Endodermal cell (in vitro differentiated cells): ENCODE measurements at places on chromosomes 11 and 22.
A peak's percentile ranks its signal among the peaks of the same experiment; 100 is the strongest.

DNA sequence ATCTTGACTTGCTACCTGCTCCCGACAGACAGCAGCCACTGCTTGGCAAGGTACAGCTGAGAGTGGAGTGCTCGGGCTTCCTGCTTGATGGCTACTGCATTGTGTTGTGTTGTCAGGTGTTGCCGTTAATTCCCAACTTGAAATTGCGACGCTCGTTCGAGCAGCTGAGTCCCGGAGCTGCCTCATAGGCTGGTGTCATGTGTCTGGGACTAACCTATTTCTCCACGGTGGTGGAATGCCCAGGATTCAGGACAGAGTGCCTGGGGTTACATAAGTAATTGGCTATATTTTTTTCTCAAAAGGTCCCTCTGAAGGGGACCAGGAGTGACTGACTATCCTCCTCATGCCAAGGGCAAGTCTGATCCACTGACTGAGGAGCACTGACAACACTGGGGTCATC lies 18.5 kb downstream of the COMMD9 start:
- no peak for DNase-seq

DNA sequence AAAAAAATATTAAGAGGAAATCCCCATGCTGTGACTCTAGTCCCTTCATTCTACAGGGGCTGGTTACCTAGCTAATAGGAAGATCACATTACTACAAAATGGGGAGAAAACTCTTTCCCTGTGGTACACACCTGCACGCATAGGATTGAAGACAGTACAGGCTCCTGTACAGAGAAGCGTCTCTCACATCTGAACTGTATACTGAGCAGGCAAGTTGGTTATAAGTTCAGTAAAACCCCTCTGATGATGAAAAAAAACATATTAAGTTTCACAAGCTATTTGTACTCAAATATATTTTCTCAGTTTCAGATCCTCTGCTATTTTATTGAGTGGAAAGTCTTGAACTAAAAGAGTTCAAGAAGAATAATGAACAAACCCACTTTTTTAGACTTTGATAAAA lies 156.9 kb upstream of the HSD17B12 start:
- no peak for DNase-seq

DNA sequence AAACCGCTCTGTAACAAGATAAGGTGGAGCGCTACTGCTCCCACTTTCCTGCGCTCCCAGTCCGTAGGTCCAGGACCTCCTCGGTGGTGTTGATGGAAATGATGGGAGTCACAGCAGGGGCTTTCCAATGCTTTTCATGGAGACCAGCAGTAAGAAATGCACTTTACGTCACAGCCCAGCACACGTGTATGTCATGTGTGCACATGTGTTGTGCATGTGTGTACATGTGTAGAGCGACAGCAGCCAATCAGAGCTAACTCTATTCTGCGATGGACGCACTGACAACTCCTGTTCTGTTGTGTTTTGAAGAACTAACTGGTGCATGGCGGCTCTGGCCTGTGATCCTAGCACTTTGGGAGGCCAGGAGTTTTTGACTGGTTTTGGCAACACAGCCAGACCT lies 1.2 kb downstream of the CHID1 start:
- no peak for DNase-seq

GRCh38 chr22:31872209-31872608 lies 72.1 kb upstream of the YWHAH start:
- DNase-seq = peak; percentile 74

DNA sequence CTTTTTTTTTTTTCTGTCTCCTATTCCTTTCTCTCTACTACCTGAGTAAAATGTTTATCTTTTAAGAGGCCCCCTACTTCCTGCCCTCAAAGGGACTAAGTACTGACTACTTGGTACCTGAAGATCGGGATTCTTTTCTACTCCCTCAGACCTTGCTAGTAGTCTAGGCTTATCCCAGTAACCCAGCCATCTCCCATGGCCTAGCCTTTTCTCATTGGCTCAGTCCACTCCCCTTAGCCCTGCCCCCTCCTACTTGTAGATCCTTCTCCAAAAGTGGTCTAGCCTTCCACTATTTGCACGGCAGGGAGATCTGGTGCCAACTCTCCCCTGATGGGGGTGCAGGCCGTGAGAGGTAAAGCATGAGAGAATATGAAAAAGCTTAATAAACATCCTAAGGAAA lies 133.7 kb downstream of the RCN1 start:
- no peak for DNase-seq

GRCh38 chr11:120546312-120547205 lies 35.0 kb downstream of the GRIK4 start:
- peak; percentile 79 for DNase-seq

- DNase-seq = no peak
Measured at GRCh38 chr22:40509401-40510134, 127.0 kb downstream of the MRTFA start.

DNA sequence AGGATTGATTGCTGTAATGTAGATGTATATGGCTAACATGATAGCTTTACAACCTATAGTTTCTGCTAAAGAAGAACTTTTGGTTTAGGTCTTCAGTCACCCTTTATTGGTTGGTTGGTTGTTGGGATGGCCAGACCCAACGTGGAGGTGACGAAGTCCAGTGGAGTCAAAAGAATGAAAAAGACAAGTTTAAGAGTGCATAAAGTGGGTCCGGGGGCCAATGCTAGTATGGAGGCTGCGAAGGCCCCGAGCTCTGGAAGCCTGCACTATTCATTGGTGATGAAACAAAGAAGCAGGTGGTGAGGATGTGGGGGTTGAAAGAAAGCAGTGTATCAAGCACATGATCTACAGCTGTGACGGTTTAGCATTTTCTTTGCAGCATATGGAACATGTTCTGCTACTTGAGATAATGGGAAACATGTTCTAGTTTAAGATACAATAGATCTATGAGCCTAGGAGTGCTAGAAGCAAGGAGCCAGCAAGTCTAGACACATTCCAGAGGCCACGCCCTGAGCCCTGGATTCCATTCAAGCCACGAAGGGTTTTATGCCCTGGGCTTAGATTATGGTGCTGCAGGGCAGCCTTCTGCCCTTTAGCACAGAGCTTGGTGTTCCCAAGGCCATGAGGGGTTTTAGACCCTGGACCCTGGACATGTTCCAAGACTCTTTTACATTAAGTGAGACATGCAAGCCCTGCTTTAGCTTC lies 6.3 kb downstream of the TCP11L1 start:
- no peak for DNase-seq

- no peak for DNase-seq
Measured at GRCh38 chr11:115284773-115285172, 219.4 kb downstream of the CADM1 start.

GRCh38 chr11:78194490-78194889 lies 5.8 kb downstream of the USP35 start:
- no peak for DNase-seq

GRCh38 chr11:69637941-69638871 lies 2.8 kb upstream of the CCND1 start:
- peak; percentile 93 for DNase-seq

GRCh38 chr22:48175721-48176120 lies 1413.3 kb downstream of the TBC1D22A start:
- DNase-seq = peak; percentile 28

GRCh38 chr11:85595285-85595884 lies 31.8 kb downstream of the DLG2 start:
- no peak for DNase-seq

DNA sequence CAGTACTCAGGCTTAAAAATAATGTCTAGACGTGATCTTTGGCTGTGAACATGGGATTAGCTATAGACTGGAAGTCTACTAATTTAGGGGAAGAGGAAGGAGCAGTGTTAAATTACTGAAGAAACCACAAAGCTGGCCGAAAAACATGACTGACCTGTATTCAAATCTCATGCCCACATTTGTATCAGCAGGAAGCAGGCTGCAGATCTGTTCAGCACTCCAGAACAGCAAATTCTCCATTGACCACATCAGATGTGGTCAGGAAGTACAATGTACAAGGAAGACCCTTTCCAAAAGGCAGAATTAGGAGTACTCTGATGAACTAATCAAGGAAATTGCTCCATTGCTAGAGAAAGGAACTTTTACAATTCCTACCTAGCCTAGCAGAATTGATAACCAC lies 31.7 kb downstream of the DCDC1 start:
- DNase-seq = no peak

GRCh38 chr11:30859669-30860068 lies 273.5 kb upstream of the MPPED2 start:
- no peak for DNase-seq

DNA sequence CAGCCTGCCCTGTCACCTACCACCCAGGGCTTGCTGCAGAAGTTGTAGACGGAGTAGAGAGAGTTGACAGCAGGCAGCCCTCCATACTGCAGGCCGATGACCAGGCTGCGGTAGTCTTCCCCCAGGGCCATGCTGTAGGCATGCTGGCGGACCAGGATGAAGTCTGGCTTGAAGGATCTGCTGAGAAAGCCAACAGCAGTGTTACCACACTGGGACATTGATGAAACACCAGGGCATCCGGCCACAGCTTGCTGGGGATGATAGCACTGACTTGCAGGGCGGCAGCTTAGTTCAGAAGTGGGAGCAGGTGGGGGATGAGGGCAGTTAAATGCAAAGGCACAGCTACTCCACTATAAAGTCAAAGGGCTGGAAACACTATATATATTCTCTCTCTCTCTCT lies 67.4 kb downstream of the TIMP3 start:
- DNase-seq = no peak

DNA sequence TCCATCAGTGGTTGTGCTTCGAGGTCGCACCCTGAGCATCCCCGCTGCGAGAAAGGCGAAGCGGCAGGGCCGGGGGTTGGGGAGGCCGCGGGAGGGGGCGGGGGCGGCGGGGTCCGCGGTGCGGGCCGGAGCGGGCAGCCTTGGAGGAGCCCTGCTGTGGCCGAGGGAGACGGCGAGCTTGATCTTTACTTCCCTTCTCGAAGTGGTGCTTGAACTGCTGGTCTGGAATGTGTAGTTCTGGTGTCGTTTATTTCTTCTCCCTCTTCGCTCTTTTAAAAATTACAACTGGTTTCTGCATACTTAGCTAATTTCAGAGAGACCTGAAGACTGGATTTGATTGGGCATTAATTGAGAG lies 1.1 kb downstream of the APLP2 start:
- DNase-seq = peak; percentile 76

DNA sequence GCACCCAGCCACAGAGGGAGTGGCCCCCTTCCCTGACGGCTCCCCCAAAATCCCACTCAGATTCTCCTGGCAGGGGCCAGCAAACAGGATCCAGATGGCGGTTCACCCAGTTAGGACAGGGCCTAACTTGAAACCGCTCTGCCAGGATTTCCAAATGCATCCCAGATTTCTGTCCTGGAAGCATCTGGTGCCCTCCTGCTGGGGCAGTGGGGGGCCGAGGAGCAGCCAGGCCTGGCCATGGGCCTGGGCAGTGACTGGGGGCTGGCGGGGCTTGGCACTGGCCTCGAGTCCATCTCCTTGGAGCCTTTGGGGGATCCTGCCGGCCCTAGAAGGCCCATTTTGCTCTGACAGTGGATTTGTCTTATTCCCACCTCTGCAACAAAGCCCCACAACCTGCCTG lies 17.9 kb upstream of the EMID1 start:
- no peak for DNase-seq

DNA sequence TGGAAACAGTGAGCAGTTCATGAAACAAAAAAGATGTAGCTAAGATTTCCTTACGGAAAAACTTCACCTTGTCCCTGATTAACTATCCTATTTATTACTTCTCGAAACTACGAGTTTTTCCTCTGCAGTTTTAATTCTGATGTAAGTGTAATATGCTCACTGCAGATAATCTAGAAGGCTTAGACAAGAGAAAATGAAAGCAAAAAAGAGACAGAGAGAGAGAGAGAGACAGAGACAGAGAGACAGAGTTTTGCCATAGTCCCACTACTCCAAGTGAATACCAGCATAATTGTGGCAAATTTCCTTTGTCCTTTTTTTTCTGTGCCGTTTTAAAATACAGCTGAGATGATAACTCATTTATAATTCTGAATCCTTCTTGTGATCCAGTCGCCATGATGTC lies 24.8 kb downstream of the FSHB start:
- DNase-seq = no peak

GRCh38 chr22:19904174-19904856 lies 37.3 kb upstream of the COMT start:
- DNase-seq = no peak

DNA sequence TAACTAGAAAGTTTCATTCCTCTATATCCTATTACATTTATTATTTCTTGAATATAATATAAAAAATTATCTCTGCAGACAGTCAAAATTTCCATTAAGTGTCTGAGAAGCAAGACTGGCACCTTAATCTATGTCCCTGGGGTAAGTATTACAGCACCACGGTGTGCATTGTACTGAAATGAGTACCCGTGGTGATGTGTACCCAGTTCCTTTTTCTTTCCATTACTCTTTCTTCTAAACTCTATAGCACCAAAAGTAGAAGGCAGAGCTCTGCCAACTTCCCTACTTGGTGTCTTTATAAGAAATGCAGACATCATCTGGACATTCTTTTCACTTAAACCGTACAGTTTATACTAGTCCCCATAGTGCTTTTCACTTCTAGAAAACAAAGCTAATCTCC lies 161.7 kb downstream of the GUCY1A2 start:
- no peak for DNase-seq

GRCh38 chr11:95728094-95728493 lies 61.5 kb downstream of the FAM76B start:
- DNase-seq = no peak

- DNase-seq = peak; percentile 39
Measured at GRCh38 chr22:44437216-44438055, 60.6 kb downstream of the RTL6 start.

- DNase-seq = peak; percentile 100
Measured at GRCh38 chr11:67428052-67429001, at the start of gene RPS6KB2. RPS6KB2 (plus strand) TSS chr11:67428494; CDS start chr11:67428546, 52 bp downstream.

DNA sequence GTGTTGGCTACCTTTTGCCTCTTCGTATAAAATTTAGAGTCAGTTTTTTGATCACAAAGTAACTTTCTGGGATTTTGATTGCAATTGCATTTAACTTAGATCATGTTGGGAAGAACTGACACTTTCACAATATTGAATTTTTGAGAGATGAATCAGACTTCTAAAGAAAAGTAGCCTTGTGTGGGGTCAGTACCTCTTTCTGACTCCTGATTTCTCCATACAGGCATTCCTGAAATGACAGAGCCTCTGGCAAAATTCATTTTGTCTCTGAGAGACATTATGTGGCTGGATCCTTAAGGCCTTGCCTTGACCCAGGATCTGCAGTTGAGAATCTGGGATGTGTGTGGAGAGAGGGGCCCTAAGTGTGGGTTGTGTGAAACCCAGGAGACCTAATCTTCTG lies 37.8 kb downstream of the PPFIBP2 start:
- DNase-seq = no peak

DNA sequence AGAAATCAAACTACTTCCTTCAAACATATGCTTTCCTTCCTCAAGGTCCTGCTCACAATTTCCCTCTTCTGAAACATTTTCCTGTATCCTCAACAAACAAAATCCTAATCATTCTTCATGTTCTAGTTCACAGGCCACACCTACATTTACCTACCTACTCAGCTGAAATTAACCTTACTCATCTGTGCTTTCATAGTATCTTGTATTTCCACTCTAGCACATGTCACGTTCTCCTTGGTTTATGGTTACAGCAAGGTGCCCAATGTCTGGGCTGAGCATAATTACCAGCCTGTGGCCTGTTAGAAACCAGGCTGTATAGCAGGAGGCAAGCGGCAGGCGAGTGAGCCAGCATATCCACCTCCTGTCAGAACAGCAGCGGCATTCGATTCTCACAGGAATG lies 13.2 kb downstream of the DCUN1D5 start:
- DNase-seq = no peak

- no peak for DNase-seq
Measured at GRCh38 chr11:113137713-113138529, 176.5 kb upstream of the TTC12 start.
